Eye (tissue), 1 donor: ENCODE measurements at places on chromosomes 2 and 18.

DNA sequence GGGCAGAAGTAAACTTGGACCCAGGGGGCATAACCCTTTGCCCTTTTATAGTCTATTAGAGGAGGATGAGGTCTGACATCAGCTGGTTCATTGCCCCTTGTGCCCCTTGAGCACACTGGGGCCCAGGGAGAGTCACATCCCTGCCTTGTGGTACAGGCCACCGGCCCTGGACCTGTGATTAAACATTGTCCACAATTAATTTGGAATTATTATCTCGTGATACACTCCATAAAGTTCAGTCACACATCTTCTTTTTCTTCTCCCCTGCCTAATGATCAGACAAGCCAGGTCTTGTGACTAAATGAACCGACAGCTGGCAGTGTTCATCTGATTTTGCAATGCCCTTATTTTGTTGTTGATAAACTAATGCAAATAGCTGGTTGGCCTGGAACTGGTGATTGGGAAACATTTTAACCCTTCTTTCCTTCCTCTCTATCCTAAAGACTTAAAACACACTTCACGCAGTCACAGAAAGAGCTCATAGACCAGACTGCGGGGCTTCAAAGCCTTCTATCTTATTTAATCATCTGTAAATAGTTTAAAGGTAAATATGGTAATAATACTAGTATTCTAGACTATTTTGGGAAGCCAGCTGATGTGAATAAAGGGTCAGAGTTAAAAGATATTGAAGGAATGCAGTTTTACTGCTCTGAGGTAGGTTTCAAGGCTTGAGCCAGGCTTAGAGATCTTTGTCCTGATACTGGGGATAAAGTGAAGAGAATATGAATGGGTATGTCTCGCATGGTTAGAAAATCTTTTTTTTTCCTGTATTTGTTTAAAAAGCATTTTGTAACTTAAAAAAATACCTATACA, 13.4 kb downstream of the IL1R1 start:
- peak; percentile 4 for DNase-seq

- DNase-seq, result no peak
Observed at GRCh38 chr2:179442206-179442605, 177.6 kb upstream of the SESTD1 start.

DNA sequence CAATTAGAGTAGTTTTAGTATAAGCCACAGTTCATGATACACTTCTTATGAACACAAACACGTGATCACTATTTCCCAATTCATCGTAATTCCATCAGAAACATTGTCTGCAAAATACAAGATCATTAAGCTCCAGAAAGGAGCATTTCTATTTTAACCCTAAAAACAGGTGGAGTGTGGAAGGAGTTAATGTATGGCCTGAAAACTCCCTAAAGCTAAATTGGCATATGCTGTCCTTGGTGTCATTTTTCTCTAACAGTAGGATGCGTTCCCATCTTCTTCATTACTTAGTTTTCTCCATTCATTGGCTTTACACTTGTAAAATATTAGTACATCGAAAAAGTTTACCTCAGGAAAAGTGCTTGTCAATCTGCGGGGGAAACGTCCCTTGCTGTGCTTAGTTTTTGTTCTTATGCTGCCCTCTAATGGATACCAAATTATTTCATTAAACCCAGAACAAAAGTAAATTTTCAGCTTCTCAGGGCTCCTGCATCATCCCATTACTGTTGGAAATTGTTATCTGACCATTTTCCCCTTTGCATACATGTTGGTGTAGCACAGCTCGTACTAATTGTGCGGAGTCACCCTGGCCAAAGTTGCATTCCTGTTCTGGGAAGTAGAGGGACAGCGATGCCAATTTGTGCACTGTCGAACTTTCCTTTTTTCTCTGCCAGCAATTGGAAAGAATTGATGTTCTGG, 153.4 kb downstream of the GPD2 start:
- peak; percentile 77 for DNase-seq

GRCh38 chr18:72041313-72042032, 502.7 kb downstream of the CBLN2 start:
- no peak for DNase-seq

DNA sequence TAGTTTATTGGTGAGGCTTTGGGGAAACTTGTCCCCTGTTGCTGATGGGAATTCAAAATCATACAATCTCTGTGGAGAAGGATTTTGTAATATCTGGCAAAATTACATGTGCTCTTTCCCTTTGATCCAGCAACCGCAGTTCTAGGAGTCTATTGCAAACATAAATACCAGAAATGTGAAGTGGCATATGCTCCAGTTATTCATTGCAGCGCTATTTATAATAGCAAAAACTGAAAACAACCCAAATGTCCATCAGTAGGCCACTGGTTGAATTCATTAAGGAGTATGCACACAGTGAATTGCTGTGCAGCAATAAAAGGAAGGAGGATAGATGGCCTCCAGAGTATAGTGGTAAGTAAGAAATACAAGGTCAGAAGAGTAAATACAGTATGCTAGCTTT, 76.5 kb downstream of the HNRNPLL start:
- DNase-seq, result no peak
